Epithelial cell of prostate (primary cell): ENCODE measurements at places on chromosomes 2 and 18.
A peak's percentile ranks its signal among the peaks of the same experiment; 100 is the strongest.

DNA sequence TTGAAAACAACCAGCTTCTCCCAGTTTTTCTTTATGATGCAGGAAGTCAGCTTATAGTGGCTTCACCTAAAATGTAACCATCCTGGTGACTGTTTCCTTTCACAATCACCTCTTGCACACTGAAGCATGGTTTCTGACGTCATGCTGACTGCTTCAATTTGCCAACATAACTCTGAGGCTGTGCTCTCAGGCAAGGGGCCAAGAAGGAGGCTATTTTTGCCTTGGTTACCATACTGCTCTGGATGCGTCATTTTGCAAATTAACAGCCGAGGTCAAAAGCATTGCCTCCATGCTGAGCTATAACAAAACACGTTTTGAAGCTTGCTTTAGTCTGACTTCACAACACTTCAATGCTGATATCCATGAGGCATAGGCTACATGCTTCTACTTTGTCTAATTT lies 397.8 kb downstream of the METTL4 start:
- DNase-seq: no peak

DNA sequence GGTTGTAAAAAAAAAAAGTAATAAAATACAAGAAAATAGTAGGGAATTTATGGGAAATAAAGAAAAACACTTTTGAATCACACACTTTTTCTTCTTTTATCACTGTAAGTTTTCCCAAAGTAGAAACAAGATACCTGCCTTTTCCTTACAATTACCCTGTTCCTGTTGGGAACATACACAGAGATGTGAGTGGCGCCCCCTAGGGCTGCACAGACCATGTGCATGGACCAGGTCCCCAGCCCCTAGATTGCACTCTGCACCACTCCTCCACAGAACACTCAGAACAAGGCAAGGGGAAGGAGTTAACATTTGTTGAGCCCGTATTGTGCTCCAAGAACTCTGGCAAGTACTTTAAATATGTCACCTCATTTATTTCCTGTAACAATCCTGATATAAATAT lies 118.7 kb upstream of the NRP2 start:
- DNase-seq: no peak

DNA sequence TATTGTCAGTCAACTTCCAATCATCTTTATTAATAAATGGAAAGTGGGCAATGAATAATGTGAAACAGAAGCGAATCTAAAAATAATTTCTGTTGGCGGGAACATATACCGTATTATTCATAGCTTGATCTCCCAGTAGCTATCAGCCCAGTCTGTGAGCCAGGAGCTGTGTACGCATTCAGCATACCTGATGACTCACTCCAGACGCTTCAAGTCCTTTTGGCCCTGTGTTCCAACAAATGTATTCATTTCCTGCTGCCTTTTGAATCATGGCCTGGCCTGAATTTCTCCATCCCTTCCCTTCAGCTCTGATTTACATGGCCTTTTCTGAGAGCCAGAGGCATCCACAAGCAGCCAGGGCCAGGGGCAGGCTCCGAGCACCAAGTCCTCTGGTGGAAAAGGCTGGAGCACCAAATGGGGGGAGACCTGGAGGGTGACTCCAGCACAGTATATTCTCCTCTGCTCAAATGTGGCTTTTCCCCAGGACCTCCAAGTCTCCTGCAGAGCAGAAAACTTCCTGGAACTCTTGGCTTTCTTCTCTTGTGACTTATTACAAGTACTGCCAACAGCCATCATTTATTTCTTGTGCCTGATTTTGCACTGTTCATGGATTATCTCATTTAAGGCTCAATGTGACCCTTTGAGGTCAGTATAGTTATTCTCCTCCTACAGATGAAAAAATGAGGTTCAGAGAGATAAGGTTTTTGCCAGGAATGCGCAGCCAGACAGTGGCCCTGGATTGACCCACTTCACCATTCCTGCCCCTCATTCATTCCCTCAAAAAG lies 108.7 kb downstream of the EN1 start:
- DNase-seq: peak; percentile 84

DNA sequence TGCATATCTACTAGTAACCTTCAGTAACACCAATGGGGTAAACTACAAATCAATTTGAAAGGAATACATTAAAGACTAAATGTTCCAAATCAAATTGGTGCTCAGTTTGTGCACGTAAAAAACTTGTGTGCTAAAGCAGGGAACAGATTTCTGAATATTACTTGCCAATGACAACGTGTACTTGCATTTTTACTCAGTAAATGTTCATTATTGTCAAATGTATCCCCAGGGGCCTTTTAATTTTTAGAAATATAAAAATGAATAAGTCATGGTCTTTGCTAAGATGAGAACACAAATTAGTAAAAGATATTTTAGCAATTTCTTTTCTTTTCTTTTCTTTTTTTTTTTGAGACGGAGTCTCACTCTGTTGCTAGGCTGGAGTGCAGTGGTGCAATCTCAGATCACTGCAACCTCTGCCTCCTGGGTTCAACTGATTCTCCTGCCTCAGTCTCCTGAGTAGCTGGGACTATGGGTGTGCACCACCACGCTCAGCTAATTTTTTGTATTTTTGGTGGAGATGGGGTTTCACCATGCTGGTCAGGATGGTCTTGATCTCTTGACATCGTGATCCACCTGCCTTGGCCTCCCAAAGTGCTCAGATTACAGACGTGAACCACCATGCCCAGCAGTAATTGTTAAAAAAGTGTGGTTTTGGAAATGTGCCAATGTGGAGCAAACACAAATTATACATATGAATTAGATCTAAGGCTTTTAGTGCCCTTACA lies 52.6 kb downstream of the PMAIP1 start:
- DNase-seq: no peak

GRCh38 chr2:237650455-237650850 lies 23.1 kb downstream of the LRRFIP1 start:
- no peak for DNase-seq

GRCh38 chr2:101120124-101120996 lies 30.8 kb downstream of the TBC1D8 start:
- DNase-seq: peak; percentile 76

DNA sequence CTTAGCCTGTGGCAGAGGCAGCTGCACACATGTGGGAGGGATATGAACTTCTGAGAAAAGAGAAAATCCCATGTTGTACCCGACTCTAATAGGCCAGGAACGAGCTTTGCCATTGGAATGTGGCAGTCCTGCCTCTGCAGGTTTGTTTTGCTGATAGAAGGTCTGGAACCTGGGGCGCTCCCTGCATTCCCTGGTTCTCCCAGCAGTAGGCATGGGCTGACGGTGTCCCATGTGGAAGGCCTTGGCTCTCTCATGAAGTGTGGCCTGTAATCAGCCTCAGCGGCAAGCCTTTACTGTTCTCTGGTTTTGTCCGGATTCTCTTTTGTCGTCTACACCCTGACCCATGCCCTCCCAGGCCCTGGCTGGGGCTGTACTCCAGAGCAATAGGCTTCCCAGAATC lies 72.3 kb downstream of the KIF5C start:
- DNase-seq: no peak

DNA sequence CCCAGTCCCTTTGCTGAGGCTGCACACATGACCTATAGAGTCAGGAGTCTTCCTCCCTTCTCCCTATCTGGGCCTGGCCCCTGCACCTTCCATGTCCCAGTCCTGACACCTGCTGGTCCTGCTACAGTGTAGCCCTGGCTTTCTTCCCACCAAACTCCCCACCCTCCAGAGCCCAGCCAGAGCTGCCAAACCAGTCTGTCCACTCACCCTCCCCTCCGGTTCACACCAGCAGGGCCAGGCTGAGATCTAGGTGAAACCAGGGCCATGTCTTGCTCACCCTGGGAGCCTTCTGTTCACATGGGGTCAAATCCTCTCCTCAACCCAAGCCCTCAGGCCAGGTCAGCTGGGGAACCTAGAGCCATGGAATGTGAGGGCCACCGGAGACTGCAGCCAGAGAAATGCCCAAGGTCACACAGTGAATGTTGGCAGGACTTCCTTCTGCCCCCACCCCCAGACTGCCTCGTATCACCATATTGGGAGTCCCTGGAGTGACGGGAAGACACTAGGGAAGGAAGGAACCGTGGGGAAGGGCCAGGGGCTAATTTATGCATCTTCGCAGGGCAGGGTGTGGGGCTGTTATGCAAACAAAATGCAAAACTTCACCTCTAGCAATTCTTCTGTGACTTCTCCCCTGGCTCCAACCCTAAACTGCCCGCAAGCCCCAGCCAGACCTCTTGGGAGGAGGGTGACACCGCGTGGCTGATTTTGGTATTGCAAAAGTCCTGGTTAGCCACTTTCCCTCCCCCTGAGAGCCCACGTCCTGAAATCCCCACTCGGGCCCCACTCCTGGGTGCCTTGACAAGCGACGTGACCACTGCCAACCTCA lies 14.6 kb downstream of the TNS1 start:
- DNase-seq: peak; percentile 78

DNA sequence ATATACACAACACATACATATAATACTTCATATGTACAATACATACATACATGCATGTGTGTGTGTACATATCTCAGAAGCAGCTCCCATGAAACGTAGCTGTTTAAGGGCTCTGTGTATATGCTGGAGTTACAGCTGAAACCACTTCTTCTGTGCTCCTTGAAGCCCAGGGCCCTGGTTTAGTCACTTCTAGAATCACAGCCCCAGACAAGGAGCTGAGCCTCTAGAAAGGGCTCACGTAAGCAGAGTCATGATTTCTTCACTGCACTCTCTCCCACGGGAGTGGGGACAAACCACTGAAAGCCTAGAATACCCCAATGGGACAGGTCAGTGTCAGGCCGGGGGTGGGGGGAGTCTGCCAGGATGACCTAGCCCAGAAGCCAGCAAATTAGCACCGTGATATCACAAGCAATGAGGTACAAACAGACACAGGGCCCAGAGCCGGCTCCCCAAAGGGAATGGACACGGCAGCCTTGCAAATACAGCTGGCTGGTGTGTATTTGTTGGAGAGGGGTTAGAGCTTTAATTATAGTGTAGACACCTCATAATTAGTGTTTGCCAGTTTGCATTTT lies 90.3 kb downstream of the C1QL2 start:
- no peak for DNase-seq

GRCh38 chr2:215107216-215108056 lies 31.0 kb downstream of the ABCA12 start:
- DNase-seq: no peak

DNA sequence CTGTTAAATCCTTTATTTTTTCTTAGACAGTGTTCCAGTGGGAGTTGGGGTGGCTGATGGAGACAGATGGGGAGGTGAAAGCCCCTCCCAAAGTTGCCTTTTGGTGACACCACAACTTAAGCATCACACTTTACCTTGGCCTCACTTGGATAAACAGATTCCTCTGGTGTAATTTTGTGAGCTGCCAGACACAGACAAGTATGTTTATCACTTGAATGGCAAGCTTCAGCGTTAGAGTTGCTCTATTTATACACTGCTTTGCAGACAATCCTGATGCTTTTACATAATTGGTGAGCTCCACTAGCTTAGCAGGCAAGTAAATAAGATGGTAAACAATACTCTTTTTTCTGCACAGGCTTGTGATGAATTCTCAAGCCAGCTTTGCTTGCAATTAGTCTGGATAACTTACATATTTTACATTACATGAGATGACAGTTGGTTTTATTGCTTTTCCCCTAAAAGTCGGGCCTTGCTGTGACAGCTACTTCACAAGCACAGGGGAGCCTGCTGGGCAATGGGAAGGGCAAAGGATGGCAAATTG lies 226.2 kb downstream of the SLC8A1 start:
- no peak for DNase-seq

GRCh38 chr2:36456227-36457175 lies 100.9 kb downstream of the CRIM1 start:
- DNase-seq: no peak

GRCh38 chr2:238134393-238134785 lies 4.1 kb upstream of the KLHL30 start:
- no peak for DNase-seq

GRCh38 chr2:50225021-50225928 lies 806.7 kb downstream of the NRXN1 start:
- no peak for DNase-seq

DNA sequence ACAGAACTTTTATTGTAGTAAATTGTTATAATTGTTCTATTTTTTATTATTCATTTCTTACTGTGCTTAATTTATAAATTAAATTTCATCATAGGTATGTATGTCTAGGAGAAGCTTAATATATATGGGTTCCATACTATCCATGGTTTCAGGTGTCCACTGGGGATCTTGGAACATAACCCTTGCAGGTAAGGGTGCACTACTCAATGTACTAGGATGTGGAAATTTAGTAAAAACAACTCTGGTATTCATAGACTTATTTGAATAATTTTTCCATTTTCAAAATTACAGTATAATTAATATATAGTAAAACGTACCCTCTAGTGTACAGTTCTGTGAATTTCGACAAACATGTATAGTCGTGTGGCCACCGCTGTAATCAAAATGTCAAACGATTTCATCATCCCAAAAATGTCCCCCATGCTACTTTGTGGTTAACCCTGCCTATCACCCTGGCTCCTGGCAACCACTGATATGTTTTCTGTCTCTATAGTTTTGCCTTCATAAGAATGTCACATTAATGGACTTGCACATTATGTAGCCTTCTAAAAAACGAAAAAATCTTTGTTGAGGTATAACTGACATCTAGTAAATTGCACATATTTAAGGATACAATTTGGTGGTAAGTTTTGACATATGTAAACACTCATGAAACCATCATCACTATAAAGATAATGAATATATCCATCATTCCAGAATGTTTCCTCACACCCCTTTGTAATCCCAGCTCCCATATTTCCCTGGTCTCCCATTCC lies 45.7 kb downstream of the ARL5A start:
- no peak for DNase-seq

DNA sequence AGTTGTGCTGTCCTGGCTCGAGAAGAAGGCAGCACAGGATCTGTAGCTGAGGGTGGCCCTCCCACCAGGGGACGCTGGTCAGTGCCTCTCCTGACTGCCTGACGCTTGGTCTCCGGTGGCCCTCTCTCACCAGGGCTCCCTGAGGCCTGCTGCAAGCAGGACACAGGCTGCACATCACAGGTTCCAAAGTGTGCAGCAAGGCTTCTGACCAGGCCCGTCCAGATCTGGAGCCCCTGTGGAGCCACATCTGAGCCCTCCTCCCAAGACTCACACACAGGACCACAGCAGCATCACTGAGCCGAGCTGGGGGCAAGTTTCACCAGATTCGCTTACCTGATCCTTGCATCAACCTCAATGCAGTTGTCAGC lies 12.1 kb downstream of the AMER3 start:
- no peak for DNase-seq

DNA sequence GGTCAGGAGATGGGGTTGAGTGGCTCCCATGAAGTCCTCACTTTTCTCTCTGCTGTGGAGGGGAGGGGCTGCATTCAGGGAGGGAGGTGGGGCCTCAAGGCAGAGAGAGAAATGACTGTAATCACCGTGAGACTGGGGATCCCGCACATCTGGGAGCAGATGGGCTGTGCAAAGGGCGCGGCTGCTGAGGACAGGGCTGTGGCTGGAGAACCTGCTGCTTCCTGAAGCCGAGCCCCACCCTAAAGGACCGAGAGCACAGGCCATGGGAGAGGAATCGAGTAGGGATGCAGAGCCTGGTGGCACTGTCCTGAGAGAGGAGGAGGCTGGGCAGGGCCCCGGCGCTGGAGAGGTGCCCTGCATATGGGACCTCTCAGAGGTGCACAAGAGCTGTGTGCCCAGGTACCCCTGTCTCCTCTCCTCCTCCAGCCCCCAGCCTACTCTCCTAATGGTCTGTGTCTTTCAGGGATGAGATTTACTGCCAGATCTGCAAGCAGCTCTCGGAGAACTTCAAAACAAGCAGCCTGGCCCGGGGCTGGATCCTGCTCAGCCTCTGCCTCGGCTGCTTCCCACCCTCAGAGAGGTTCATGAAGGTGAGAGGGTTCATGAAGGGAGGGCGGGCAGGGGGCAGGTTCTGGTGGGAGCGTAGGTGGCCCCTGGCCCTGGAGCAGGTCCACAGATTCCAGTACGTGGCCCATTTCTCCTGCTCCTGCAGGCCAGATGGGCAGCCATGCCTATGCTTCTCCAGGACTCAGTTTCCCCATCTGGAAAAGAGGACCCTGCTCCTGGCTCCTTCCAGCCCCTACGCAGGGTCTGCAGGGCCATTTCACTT lies 25.9 kb upstream of the GPR17 start:
- no peak for DNase-seq
